A549 treated with ZK216348 at 1 μM for 4 hours (cell line): ENCODE measurements at places on chromosomes 1 and 21. TPM values are rescaled to one million over a fixed set of nuclear protein-coding genes. Genes with fewer than 3 reads are reported as not detected.

AIDA gene
- 43.6 to 90.9 TPM (median 67.7 TPM) in 5 replicates for total RNA-seq

MYOC gene
- total RNA-seq: 0.06 TPM in 1 of 5 replicates, not detected in the others

EPHA2 gene
- 77.4 to 149 TPM (median 141 TPM) in 5 replicates for total RNA-seq

UBASH3A gene
- 0.09 to 0.28 TPM (median 0.18 TPM) in 5 replicates for total RNA-seq

DCAF6 gene
- 22.1 to 33.6 TPM (median 25.3 TPM) in 5 replicates for total RNA-seq

BNIPL gene
- 0.07 to 0.27 TPM (median 0.09 TPM) in 3 of 5 replicates, not detected in the others for total RNA-seq

ALDH9A1 gene
- total RNA-seq: 34.2 to 43.1 TPM (median 41.8 TPM) in 5 replicates

DMRTA2 gene
- 0.09 to 0.22 TPM (median 0.18 TPM) in 5 replicates for total RNA-seq

PDE9A gene
- 1.0 to 1.5 TPM (median 1.2 TPM) in 5 replicates for total RNA-seq

PIGC gene
- 34.6 to 42.6 TPM (median 37.3 TPM) in 5 replicates for total RNA-seq

SLAMF6 gene
- not detected in 5 replicates for total RNA-seq

B3GALT2 gene
- total RNA-seq: not detected in 5 replicates

TBCE gene
- 38.8 to 58.3 TPM (median 42.3 TPM) in 5 replicates for total RNA-seq

TUFT1 gene
- 10.1 to 12.4 TPM (median 10.6 TPM) in 5 replicates for total RNA-seq

OR2M3 gene
- total RNA-seq: not detected in 5 replicates

WNT4 gene
- total RNA-seq: 0.07 to 0.34 TPM (median 0.11 TPM) in 5 replicates

TNNT2 gene
- total RNA-seq: 0.34 TPM in 1 of 5 replicates, not detected in the others

CACHD1 gene
- 1.1 to 1.8 TPM (median 1.6 TPM) in 5 replicates for total RNA-seq

AJAP1 gene
- not detected in 5 replicates for total RNA-seq

HES2 gene
- 2.2 to 5.3 TPM (median 4.2 TPM) in 5 replicates for total RNA-seq

SERPINC1 gene
- total RNA-seq: 0.28 TPM in 1 of 5 replicates, not detected in the others

LRRC71 gene
- 0.12 to 0.24 TPM (median 0.15 TPM) in 5 replicates for total RNA-seq

GUCA2B gene
- 0.42 TPM in 1 of 5 replicates, not detected in the others for total RNA-seq

ADCY10 gene
- 0.02 to 0.40 TPM (median 0.25 TPM) in 4 of 5 replicates, not detected in the other for total RNA-seq

AMY1B gene
- not detected in 5 replicates for total RNA-seq

C1orf167 gene
- not detected in 5 replicates for total RNA-seq

FLG gene
- 0.01 to 0.02 TPM in 2 of 5 replicates, not detected in the others for total RNA-seq

ERICH3 gene
- not detected in 5 replicates for total RNA-seq

PEAR1 gene
- 5.4 to 12.1 TPM (median 9.3 TPM) in 5 replicates for total RNA-seq

KRTAP19-1 gene
- not detected in 5 replicates for total RNA-seq

PLEKHO1 gene
- total RNA-seq: 6.2 to 8.9 TPM (median 7.6 TPM) in 5 replicates

CDCA8 gene
- total RNA-seq: 44.6 to 52.4 TPM (median 46.6 TPM) in 5 replicates

LYPD8 gene
- total RNA-seq: 0.19 to 0.45 TPM (median 0.21 TPM) in 3 of 5 replicates, not detected in the others

TMEM222 gene
- 35.4 to 50.0 TPM (median 46.7 TPM) in 5 replicates for total RNA-seq
